ENCODE measurements at places on chromosomes 4 and X.

DNA sequence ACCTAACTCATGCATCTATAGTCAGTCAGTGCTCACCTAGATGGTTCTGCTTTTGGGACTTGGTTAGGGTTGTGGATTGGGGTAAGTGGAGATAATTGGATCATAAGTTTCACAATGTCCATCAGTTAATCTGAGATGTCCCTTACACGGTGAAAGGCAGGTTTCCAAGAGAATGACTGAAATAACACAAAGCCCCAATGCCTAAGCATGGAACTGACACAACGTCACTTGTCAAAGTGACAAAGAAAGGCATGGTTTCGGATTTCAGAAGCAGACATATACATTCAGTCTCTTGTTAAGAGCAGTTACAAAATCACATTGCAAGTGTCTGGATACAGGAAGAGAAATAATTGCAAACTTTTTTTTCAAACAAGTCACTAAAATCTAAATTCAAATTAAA, 1456.9 kb downstream of the TECRL start:
- no peak for DNase-seq

- no peak for DNase-seq
These were observed 32.9 kb upstream of the STX18 start for GRCh38 chr4:4574792-4575191.

DNA sequence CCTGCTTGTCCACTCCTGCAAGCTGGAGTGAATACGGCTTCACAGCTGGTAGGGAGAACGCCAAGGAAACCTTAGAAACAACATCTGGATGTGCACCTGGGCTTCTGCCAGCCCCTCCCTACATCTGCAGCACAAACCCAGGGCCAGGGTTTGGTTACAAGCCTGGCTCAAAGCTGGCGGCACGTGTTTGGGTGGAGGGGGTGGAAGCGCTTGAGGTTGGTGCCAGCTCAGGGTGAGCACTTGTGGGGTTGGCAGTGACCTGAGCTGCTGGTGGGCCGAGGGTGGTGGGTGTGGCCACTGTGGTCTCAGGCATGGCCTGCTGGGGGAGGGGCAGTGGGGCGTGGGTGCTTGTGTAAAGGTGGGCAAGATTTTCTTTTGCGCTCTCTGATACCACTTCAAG, 15.6 kb downstream of the ELF4 start:
- DNase-seq, result no peak

GRCh38 chr4:93346840-93347239, 481.7 kb upstream of the ATOH1 start:
- DNase-seq, result no peak

- no peak for DNase-seq
These were observed 101.7 kb upstream of the FRG1 start for GRCh38 chr4:189838821-189839497.

DNA sequence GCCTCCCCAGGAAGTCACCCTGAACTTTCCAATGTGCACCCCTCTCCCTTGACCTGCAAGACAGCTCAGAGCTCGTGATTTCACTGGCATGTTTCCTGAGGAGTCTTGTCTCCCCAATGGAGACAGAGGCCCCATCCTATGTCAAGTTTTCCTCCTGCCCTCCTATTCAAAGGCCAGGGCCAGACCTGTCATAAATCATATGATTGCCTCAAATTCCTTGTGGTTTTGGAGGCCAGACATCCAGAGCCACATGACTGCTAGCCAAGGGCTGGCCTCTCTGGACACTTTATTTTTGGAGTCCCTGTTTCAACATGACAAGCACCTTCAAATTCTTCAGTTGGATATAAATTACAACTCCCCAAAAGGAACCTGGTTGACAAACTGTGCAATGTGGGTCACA, 76.0 kb upstream of the TFDP3 start:
- DNase-seq, result no peak

GRCh38 chr4:169246957-169247396, 23.8 kb downstream of the SH3RF1 start:
- DNase-seq, result no peak

GRCh38 chr4:23311983-23312382, 577.9 kb downstream of the PPARGC1A start:
- no peak for DNase-seq

- no peak for DNase-seq
These were observed 44.9 kb upstream of the NAP1L5 start for GRCh38 chr4:88742561-88742960.

DNA sequence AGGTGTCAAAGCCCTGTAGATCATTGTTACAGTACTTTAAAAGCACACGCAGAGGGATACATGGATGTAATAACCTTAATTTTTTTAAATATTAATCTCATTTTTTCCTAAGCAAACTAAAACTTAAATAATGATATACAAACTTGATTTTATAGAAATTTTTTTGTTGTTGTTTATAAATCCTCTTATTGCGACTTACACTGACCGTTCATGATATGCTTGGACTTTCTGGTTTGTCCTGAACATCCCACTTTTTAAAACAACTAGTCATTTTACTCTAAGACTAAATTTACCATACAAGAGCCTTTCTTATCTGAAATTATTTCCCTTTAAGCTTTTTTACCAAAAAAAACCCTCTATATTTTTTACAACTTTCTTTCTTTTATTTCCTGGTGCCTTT, 2106.0 kb downstream of the PCDH7 start:
- DNase-seq, result no peak

- no peak for DNase-seq
These were observed 57.7 kb upstream of the PDLIM3 start for GRCh38 chr4:185592845-185593488.

- DNase-seq, result no peak
These were observed 11.5 kb upstream of the CAMK2D start for GRCh38 chr4:113773014-113773413.

DNA sequence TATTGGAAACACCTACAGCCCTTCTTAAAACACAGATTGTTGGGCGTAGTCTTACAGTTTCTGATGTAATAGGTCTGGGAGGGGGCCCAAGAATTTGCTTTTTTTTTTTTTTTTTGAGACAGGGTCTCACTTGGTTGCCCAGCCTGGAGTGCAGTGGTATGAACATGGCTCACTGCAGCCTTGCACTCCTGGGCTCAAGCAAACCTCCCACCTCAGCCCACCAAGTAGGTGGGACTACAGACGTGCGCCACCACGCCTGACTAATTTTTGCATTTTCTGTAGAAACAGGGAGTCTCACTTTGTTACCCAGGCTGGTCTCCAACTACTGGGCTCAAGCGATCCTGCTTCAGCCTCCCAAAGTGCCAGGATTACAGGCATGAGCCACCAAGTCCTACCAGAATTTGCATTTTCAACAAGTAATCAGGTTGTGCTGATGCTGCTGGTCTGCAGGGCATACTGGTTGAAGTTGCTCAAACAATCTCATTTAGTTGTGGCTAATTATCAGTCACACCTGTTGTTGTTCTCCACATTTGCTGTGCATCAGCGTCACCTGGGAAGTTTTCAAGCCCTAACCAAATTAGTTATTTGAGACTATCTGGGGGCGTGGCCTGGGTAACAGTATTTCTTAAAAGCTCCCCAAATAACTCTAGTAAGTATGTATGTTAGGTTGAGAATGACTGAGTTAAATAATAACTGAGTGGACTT, 14.0 kb downstream of the TMEM154 start:
- no peak for DNase-seq

GRCh38 chr4:129917651-129918050, 821.7 kb downstream of the C4orf33 start:
- no peak for DNase-seq

GRCh38 chrX:17638731-17639130, 98.6 kb upstream of the SCML1 start:
- DNase-seq, result no peak

DNA sequence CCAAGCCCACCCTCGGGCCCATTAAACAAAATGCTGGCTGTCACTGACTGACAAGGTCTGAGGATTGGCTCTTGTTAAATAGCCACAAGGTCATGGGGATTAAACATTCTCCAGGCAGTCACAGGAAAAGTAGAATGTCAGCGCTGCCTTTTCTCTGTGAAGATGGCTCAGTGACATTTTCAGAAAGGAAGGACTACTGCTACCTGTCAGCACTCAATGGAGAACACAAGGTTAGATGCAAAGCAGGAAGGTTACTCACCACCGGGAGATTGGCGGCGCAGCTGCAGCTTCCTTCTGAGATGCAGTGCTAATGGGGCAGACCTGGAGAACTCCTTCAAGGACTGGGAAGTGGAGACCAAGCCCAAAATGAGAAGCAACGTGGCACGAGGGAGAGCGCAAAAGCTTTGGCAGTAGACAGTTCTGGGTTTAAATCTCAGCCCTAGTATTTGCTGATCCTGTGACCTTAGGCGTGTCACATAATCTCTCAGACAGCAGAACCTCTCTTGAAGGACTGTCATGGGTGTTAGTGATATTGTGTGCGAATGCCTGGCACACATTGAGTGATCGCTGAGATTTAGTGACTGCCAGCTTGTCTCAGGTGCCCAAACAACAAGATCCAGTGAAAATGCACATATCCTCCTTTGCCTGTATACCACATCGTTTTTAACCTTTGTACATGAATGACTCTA, 213.1 kb upstream of the BOD1L1 start:
- no peak for DNase-seq

DNA sequence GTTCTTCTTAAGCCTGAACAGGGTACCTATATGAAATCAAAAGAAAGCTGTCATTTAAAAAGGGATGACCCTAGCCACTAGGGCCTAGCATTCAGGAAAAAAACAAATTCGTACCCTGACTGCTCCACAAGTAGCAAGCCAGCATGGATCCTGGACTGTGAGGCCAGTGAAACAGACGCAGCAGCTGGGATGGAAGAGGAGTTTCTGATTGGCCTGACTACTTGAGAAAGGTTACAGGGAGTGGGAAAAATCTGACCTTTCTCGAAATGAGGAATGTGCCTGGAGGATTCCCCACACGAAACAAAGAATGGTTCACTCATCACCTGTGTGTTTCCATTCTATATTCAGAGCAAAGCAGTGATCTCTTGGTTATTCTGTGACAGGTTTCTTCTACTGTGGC, 87.6 kb upstream of the JADE1 start:
- no peak for DNase-seq

DNA sequence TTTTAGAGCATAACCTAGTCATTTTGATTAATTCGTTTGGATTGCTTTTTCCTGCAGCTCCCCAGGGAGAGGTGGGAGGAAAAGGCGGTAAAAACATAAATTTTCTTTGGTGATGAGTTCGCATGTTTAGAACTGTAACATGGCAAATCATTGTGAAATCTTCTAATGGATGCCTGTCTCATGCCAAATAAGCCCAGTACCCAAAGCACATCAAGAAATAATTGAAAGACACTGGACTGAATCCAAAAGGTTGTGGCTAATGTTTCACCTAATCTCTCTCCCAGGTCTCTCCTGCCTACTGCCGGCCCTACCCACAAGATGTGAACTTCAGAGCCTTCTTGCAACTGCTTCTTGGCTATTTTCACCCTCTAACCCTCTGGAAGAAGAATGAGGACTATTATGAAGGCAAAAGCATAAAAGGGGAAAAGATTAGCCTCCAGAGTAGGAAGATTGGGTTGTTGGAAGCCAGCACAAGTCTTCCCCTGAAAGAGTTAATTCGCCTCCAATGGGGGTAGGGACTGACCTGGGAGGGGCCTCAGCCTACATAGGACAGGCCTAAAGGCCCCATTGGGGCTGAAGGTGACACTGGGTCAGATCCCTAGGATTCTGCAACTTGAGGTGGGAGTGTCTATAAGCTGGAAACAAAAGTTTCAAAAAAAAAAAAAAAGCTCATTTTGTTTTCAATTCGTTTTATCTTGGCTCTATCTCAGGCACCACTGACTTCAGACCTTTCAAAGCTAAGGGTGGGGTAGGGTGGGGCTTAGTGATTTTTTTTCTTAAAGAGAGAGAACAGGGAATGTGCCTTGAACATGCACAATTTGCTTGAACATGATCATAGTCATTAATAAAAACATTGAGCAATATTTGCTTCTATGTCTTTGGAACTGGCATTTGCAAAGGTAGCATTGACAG, 278.6 kb upstream of the KLF3 start:
- no peak for DNase-seq

GRCh38 chrX:2589186-2590020, 88.6 kb upstream of the DHRSX start:
- no peak for DNase-seq

DNA sequence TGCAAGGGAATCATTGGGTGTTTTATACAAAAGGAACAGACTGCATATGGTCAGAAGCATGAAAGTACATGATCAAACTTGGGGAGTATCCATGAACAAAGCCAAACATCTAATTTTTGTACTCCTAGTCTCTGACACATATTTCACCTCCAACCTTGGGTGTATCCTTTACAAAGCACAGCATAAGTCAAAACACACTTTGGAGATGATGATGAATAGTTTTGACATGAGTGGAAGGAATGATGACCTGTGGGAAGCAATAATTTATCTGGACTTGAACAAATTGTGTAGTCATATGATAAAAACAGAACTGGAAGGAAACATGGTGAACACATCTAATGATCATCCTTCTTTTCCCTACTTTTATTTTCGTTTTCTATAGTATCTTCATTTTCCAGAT, 108.7 kb upstream of the PLS3 start:
- DNase-seq, result no peak

DNA sequence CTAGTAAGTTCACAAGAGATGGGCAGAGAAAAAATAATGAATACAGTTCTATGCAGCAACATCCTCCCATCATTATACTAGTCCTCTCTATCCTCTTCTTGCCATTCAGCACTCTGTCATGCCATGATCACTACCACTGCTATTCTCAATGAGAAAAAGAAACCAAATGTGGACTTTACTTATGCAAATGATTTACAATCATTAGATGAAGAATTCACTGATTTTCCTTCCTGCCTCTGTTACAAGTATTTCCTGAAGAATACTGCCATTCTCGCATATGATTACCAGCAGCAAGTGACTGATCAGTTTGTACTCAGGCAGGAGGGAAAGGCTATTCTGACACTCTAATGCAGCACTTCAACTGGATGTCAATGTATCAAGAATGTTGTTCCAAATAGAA, 50.3 kb downstream of the WDFY3 start:
- DNase-seq, result no peak

DNA sequence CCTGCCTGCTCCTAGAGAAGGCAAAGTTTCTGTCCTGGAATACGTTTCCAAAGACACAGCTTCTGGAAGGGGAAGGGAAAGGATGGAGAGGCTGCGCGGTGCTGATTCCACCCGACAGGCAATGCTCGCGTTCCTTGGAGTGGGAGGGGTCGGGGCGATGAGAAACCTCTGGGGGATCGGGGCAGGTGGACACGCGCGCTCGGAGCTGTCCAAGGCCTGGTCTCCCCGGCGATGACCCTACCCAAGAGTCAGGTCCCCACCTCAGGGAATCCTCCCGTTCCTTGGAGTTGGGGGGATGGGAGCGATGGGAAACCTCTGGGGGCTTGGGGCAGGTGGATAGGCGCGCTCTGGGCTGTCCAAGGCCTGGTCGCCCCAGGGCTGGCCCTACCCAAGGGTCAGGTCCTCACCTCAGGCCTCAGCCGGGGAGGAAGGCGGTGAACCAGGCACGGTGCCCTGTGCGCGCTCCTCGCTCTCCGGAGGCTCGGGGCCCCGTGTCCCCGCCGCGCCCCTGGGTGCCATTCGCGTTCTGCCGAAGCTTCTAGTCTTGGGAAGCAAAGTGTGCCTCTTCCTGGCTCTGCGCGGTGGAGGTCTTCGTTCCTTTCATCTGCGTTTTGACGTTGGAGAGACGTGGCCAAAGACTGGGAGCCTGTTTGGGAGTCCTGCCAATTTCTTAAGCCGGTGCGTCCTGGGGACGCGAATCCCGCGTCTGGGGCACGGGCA, 10.6 kb upstream of the SHOX start:
- DNase-seq, result no peak

GRCh38 chrX:66675541-66675940, 36.7 kb upstream of the EDA2R start:
- DNase-seq, result no peak

All from NCI-H1417 treated with DMSO at 0.1 percent for 48 hours (cell line).